Transverse colon (tissue), 4 donors: ENCODE measurements at places on chromosomes 7 and 10.

GRCh38 chr10:128540781-128541761 is 414.8 kb upstream of the MKI67 start:
- DNase-seq: peak; percentile 42

GRCh38 chr7:82740246-82740848 is 296.8 kb upstream of the CACNA2D1 start:
- peak; percentile 19 for DNase-seq

- no peak for DNase-seq
Measured at GRCh38 chr10:61608255-61609033, 54.3 kb upstream of the CABCOCO1 start.

DNA sequence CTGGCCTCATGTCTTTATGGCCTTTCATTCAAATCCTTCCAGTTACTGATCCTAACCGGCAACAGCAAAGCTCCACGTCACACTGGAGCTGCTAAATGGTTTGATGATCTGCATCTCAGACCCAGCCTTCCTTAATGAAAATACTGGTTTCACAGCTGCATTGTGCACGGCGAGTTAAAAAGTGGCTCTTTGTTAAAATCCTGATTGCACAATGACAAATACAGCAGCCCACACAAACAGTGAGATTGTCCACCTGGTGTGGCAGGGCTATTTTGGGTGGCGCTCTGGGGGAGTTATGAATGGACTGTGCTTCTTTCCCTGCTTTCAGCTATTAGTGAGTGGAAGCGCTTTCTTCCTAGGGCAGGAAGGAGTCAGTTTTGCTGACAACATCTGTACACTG is 63.4 kb upstream of the C1QL3 start:
- DNase-seq: no peak
